ENCODE measurements at places on chromosomes 1 and 21. TPM values are rescaled to one million over a fixed set of nuclear protein-coding genes. Genes with fewer than 3 reads are reported as not detected.
A peak's percentile ranks its signal among the peaks of the same experiment; 100 is the strongest.

GRCh38 chr1:194833111-194833510 lies 1646.7 kb upstream of the B3GALT2 start:
- no peak for DNase-seq

- DNase-seq: no peak
Measured at GRCh38 chr1:243595527-243596210, 254.4 kb downstream of the AKT3 start.

- no peak for DNase-seq
Measured at GRCh38 chr1:39094685-39095084, 68.5 kb downstream of the NDUFS5 start.

DNA sequence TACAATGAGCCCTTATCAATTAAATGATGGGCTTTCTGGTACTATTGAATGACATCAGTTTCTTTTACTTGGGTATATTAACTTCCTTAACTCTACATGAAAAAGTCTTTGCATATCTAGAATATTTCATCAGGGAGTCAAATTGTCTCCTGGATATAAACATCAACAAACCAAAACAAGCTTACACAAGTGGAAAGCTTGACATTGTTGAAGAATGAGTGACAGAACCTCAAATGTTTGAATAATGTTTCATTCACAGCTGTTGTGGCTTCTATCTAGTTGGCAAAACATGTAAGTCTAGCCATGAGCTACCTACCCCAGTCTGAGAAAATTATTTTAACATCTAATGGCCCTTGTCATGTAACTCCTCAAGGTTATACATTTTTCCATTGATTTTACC lies 604.8 kb upstream of the ADAMTS5 start:
- DNase-seq: no peak

DNA sequence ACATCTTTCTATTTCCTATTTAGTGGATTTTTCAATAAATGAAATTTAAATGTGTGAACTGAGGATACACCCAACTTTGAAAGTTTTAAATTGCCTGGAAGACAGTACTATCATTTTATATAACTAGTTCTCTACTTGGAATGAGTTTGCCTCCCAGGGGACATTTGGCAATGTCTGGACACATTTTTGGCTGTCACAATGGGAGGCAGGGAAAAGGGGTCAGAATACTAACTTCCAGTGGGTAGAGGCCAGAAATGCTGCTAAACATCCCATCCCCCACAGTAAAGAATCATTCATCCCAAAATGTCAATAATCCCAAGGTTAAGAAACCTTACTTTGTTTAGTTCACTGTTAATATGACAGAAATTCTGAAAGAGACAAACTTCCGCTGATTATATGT lies 13.2 kb upstream of the NRAS start:
- no peak for DNase-seq

GRCh38 chr1:180863158-180863775 lies 49.4 kb upstream of the KIAA1614 start:
- no peak for DNase-seq

DNA sequence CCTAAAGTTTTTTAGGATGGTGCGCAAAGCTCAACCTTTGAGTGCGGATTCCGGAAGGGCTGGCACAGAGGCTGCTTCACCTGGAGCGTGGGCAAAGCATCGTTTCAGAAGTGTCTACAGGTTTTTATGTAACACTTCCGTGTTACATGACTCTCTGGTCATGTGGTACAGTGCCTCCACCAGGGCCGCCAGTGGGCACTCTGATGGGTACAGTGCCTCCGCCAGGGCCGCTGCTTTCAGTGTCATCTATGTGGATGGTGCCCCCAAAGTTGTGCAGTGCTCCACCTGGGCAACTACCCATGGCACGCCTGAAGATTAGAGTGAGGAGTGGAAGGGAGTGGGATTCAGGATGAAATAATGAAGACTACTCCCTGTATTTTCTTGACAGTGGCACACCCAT lies 101.4 kb upstream of the C1orf174 start:
- no peak for DNase-seq

DNA sequence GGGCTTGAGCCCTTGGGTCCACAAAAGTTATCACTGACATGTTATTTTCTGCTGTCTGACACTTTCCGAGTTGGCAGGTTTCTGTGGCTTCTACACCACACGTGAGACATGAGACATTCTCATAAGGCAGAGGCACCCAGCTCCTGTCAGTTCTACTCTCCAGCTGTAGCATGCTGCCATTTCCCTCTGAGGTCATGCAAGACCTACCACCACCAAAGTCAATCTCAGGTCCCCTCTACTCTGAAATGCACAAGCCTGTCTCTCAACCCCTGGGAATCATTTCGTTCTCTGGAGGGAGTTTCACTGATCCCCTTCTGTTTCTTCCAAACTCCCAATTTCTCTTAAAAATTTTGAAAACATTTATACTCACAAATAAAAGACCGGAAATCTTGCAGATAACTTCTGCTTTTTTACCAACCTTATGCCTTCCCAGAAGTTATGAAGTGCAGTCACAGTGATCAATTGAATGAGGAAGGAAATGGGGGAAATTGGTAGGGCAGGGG lies 39.5 kb upstream of the CR2 start:
- no peak for DNase-seq

- peak; percentile 67 for DNase-seq
Measured at GRCh38 chr1:226798427-226799411, 59.6 kb upstream of the ITPKB start.

DNA sequence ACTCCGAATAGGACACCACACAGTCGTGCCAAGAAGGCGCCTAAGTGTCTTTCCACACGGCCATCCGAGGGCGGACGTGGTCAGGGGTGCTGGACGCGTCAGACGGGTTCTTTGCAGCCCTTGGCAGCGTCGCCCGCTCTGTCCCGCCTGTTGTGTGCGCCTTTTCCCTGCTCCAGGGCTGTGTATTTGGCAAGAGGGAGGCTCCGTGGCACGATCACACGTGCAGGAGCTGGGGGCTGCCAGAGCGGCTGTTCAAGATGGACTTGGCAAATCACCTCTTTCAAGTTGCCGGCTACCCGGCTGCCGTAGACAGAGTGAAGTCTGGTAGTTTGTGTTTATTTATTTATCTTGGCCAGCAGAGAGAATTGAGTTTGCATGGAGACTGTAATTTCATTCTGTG lies 31.9 kb downstream of the PRKCZ start:
- DNase-seq: no peak

GRCh38 chr21:25400427-25400826 lies 206.9 kb downstream of the MRPL39 start:
- DNase-seq: no peak

DNA sequence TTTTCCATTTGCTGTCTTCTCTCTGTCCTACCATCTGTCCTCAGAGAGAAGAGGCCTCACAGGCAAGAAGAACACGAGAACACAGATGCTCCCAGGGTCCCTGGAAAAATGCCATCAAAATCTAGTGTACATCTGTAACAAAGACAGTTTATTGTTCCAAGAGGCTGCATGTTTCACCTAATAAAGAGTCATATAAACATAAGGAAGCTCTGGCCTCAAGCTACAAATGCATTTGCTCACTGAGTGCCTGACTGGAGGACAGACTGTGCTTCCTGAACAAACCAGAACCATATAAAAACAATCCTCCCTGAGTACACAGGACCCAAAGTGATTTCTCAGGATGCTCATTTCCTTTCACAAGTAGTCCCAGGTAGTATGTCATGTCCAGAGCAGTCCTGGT lies 76.3 kb upstream of the SLC44A3 start:
- DNase-seq: no peak

DNA sequence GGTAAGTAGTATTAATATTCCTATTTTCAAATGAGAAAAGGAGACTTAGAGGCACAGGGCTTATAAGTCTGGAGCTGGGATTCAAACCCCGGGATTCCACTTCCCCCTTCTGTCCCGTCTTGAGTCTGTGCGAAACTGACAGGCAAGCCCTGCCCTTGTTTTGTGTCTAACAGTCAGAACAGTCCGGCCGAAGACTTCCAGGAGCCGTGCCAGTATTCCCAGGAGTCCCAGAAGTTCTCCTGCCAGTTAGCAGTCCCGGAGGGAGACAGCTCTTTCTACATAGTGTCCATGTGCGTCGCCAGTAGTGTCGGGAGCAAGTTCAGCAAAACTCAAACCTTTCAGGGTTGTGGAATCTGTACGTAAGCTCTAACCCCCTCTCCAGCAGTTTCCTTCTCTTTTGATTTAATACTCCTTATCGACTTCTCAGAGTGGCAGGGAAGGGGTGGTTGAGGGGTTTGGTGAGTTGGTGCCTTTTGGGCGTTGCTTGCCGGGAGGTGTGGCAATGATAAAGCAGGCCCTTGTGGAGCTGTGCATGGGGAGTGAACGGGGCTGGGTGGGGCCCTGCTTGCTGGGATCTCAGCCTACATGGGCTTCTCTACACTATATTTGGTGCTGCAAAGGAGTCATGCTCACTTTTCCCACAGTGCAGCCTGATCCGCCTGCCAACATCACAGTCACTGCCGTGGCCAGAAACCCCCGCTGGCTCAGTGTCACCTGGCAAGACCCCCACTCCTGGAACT lies 29.4 kb downstream of the IL6R start:
- no peak for DNase-seq

DNA sequence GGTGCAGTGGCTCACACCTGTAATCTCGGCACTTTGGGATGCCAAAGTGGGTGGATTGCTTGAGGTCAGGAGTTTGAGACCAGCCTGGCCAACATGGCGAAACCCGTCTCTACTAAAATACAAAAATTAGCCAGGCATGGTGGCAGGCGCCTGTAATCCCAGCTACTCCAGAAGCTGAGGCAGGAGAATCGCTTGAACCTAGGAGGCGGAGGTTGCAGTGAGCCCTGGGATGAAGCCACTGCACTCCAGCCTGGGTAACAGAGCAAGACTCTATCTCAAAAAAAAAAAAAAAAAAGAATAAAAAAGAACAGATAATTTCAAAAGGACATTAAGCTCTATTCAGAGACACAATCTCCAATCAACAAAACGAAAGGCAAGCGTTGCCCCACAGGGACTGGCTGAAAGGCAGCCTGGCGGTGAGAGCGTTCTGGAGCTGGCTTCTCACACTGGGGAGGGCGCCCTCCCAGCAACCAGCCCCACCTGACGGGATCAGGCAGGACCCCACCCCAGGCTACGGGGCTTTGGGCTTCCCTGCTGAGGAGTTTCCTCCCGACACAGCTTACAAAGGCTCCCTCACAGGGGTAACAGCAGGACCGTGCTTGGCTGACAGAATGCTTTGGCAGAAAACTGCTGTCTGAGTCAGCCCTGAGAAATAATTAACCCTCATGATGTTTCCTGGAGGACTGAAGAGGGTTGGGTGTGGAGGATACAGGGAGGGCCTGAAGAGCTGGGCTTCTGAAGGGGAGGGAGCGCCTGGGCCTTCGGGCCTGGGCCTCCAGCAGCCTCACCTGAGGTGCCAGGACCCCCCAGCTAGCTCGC lies 31.1 kb upstream of the SRP9 start:
- no peak for DNase-seq

DNA sequence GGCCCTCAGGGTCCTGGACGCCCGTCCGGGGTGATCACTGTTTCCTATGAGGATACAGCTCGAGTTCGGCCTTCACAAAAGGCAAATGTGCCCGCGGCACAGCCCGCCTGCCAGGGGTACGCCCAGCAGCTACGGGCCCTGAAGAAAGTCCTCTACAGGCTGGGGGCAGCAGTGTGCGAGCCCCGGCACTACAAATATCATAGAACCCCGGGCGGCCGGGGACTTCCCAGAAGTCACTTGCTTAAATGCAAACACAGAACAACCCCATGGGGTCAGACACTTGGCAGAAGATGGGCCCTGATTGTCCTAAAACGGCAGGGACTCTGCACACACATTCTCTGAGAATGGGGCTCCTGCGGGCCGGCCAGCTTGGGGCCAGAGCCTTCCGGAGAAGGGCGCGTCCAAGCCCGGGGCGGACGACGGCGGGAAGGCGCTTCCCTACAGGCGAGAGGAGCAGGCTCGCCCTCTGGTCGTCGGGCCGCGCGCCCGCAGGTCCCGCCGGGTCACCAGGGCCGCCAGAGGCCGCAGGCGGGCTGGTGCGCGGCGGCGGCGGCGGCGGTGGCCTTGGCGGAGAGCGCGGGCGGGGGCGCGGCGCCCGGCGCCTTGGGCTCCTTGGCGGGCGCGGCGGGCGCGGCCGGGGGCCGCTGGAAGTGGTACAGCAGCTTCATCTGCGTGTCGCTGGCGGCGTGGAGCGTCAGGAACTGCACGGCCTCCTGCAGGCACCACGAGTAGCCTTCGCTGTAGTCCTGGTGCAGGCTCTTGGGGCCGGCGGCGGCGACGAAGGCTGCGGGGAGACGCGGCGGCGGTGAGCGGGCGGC lies 888 bp downstream of the HES5 start:
- DNase-seq: no peak

- DNase-seq: no peak
Measured at GRCh38 chr1:147756341-147756740, 4.1 kb downstream of the GJA5 start.

- no peak for DNase-seq
Measured at GRCh38 chr21:37595944-37596343, 229.4 kb downstream of the DYRK1A start.

DNA sequence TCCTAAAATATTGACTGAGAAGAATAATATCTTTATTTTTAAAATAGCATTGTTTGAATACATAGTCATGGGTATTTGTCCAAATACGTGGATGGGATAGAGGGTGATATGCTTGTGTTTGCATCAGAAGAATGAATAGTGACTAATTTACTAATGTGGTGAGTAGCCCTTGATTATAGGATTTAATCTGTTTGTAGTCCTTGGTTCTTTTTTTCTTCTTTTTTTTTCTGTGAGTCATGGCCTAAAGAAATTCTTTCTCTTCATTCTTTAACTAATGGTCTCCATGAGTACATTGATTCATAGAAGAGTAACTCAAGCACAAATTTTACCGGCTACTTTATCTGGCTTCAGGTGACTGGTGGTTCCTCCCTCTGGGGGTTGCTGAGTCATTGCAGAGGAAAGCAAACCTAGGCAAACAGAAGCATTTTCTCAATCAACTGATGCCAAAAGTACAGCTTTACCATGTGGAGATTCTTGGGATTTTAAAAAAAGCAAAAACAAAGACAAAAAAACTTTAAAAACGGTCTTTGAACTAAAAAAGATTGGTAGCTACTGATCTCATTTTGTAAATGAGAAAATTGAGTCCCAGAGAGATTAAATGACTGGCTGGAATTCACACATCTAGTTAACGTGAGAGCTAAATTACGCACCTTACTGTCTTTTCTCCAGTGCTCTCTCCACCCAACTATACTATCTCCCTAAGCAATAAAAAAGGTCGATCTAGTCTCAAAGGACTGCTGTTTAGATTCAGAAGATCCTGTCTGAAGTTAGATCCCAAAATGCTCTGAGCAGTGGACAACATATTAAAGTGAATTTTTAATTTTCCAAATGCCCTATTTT lies 40.5 kb downstream of the AK5 start:
- no peak for DNase-seq

Gene HLX
- total RNA-seq: 8.2 TPM

Gene TNFRSF1B
- 153 TPM for total RNA-seq

Gene PHC2
- total RNA-seq: 33.1 TPM

Gene TRIM63
- total RNA-seq: not detected

Gene GJA9
- total RNA-seq: not detected

Gene ORC1
- 38.9 TPM for total RNA-seq

Gene RPAP2
- total RNA-seq: 42.8 TPM

Gene MIXL1
- not detected for total RNA-seq

Gene KRTAP7-1
- not detected for total RNA-seq

Gene LCE1D
- total RNA-seq: not detected

Gene CYP4A11
- not detected for total RNA-seq

Gene SLC27A3
- total RNA-seq: 13.7 TPM
